Muscle of arm (tissue), 14 donors: ENCODE measurements at places on chromosomes 3 and 15. TPM values are rescaled to one million over a fixed set of nuclear protein-coding genes. Genes with fewer than 3 reads are reported as not detected.

DNA sequence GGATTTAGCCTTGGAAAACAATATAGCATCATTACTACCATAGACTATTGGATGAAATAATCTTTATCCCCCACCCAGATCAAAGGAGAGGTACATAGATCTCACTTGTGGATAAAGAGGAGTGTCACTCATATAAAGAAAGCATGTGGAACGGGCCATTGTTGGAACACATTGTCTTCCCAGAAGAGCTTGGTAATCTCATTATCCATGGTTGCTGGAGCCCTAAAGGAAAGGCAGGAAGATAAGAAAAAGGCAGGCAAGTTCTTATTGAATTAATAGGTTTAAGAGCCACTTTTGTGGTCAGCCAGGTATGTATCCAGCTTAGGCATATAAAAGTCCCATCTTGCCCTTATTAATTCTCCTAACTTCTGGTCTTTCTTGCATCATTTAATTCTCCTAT, 659.1 kb downstream of the GRM7 start:
- DNase-seq = no peak

GRCh38 chr15:73930371-73930770, 4.1 kb downstream of the LOXL1 start:
- DNase-seq = no peak

DNA sequence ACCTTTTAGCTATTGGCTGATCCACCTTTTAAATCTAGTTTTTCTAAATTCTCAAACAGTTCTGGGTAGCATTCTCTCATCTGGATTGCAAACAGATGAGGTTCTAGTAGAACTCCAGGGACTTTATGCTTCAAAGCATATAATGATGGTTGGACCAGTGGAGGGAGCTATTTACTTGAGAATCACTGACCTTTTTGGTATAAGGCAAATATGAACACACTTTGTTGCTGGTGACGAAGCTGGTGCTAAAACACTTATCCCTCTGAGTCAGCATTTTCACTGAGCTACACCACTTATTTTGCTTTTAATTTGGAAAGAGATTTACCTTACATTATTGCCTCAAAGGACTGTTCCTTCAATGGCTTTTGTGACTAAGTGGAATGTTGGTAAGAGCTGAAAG, 58.6 kb upstream of the SLITRK3 start:
- peak; percentile 2 for DNase-seq

DNA sequence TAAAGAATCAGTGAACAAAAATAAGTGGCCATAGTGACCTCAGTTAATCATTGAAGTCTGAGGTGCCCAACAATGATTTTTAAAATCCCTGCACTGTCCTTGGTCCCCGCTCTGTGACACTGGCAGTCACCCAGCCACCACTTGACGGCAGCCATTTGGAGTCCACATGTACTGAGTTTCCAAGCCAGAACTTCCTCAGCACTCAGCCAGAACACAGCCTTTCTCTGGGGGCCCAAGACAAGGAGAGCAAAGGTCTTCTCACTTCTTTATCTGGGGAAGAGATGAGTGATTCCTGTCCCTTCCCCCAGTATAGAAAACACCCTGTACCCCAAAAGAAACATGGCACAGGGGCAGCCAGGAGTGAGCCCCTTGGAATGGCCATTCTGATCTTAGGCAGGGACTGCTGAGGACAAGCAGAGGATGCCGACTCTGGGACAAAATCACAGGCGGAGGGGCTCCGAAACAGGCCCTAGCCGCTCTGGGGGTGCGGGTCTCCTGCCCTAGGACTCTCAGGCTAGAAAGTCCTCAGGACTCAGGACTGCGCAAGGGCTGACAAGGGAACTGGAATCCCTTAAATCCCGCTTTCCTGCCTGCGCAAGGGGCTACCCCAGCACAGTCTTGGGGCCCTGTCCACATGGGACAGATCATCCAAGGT, 12.8 kb downstream of the PAK6 start:
- no peak for DNase-seq

The FETUB gene
- polyA plus RNA-seq = not detected

DNA sequence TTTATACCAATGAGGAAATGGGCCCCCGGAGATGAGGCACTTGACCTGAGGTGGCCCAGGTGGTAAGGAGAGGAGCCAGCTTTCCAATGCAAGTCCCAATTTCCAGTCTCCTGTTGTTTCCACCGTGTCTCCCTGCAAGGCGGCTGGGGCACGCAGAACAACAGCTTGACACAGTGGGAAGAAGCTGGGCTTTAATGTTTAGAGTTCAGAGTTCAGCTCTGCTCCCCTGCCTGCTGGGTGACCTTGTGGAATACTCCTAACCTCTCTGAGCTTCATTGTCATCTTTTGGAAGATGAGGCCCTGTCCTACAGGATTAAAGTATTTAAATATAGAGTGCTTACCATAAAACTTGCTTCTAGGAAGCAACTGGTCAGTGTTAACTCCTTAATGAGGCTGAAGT, 80.3 kb downstream of the SMAD3 start:
- no peak for DNase-seq

GRCh38 chr3:160097478-160097877, 108.8 kb downstream of the IL12A start:
- no peak for DNase-seq

The CHRNA7 gene
- 5.9 TPM for polyA plus RNA-seq

DNA sequence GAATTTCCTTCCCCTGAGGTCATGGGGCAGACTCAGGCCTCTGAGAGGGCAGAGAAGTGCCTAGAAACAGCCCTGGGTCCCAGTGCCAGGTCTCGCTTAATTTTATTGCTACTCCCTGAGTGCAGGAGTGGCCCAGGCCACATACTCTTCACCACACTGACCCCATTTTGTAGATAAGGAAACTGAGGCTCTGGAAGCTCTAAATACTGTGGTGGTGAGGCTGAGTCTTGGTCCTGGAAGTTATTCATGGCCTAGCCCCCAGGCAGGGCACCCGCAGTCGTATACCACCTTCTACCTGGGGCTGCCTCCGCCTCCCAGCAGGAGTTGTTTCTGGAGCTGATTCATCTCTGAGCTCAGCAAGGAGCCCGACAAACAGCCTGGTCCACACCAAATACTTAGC, 9.8 kb downstream of the ATP2B2 start:
- no peak for DNase-seq

The ZBBX gene
- polyA plus RNA-seq = not detected

DNA sequence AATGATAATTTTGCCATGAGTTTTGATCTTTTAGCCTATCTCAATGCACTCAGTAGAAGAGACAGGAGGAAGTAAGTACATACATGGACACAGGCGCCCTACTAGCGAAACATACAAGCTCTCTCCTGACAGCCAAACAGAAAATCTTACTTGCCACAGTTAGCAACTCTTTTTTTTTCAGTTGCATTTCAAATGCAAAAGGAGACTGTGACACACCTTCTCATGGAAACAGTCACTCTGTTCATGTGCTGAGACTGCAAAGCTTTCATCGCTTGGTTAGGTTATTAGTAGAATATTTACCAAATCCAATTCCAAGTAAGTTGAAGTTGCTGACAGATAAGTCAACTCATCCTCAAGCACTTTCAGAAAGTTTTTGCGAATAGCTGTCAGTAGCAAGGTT, 223.3 kb downstream of the FOXP1 start:
- DNase-seq = no peak

GRCh38 chr3:113676261-113676660, 20.2 kb downstream of the USF3 start:
- no peak for DNase-seq

DNA sequence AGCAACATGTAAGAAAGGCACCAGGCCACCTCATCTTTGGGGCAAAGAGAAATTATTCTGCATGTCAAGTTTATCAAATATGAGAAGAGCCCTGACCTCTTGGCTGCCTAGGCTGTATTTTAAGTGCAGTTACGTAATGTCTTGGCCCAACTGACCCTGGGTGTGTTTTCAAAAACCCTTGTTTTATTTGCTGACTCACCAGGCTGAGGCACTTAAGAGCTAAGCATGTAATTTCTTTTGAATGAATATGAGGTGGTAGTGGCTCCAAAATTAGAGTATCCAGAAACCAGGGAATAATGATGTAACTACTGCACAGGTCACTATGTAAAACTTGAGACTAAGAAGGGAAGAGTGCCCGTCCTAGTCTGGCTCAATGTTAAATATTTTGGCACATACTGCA, 24.3 kb downstream of the PGPEP1L start:
- peak; percentile 48 for DNase-seq

The OXTR gene
- polyA plus RNA-seq = 4.7 TPM
